Activated naive CD4-positive, alpha-beta T cell treated with anti-CD3 and anti-CD28 coated beads, Interleukin-2, amount 50 U/mL, for 16 hours (primary cell): ENCODE measurements at places on chromosomes 7 and 10.

- no peak for DNase-seq
Measured at GRCh38 chr7:143906151-143906550, 4.2 kb upstream of the TCAF1 start.

DNA sequence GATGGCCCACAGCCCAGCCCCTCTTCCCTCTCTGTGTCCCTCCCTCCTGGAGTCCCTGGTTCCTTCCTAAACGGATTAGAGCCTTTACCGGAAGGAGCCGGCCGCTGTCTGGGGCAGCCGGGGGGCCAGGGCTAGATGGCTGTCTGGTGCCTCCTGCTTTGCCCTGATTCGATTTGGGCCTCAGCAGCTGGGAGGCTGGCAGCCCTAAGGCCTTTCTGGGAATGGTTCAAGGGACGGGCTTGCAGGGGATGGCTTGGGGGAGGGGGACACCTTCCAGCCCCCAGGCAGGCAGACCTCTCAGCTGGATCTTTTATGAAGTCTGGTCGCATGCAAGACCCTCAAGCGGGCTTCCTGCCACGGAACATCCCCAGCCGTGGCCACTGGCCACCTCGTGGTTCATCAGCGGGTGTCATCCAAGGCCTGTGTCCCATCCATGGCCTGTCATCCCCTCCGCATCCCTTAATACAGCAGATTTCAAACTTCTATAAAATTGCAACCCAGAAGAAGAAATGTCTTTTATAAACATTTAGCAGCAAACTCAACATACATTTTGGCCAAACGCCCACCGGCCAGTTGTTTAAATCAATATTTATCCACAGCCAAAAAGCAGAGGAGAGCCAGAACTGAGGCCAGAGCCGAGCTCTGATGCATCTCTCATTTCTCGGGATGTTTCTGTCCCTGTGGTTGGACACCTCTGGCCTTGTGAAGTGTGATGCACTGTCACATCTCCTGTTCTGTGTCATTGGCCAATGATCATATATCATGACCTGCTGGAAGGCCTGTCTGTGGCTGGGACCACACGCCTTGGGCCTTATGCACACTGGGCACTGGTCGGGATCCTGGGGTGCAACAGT, 52.0 kb downstream of the GTF2IRD1 start:
- DNase-seq: no peak

- no peak for DNase-seq
Measured at GRCh38 chr10:24597426-24597825, 126.3 kb downstream of the ARHGAP21 start.

- no peak for DNase-seq
Measured at GRCh38 chr7:18552316-18552916, 56.9 kb downstream of the HDAC9 start.

DNA sequence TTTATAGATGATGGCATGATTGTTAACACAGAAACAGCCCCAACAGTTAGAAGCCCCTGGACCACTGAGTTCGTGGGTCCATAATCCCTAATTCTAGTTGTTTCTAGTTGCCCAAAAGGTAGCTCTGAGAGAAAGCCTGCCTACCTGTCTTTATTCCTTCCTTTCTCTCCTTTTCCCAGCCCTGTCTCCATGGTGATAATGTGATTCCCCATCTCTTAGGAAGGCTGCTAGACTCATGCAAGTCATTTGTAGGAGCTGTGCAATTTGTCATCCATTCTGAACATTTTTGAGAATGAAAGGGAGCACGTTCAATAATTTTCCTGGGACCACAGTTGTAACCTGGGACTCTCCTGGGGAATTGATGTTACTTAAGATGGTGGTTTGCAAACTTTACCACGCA, 183.4 kb downstream of the EMX2 start:
- DNase-seq: no peak

GRCh38 chr7:11935905-11936304, 103.9 kb upstream of the THSD7A start:
- no peak for DNase-seq

DNA sequence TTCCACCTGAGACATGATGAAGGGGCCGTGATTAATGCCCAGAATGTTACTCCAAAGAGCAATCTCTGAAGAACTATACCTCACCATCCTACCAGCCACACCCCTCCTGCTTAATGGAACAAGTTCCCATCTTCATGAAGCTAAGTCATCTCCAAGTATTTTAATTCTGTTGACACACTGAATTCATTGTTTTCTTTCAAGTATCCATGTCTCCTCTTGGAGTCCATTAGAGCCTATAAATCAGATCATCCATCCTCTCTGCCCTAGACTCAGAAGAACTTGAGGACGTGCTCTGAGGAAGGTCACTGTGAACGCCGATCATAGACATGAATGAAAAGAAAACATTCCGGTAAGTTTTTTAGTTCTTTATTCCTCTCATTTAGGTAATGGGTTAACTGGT, 126.8 kb downstream of the RSU1 start:
- DNase-seq: no peak

- DNase-seq: no peak
Measured at GRCh38 chr10:87860816-87861403, 2.4 kb downstream of the KLLN start.

DNA sequence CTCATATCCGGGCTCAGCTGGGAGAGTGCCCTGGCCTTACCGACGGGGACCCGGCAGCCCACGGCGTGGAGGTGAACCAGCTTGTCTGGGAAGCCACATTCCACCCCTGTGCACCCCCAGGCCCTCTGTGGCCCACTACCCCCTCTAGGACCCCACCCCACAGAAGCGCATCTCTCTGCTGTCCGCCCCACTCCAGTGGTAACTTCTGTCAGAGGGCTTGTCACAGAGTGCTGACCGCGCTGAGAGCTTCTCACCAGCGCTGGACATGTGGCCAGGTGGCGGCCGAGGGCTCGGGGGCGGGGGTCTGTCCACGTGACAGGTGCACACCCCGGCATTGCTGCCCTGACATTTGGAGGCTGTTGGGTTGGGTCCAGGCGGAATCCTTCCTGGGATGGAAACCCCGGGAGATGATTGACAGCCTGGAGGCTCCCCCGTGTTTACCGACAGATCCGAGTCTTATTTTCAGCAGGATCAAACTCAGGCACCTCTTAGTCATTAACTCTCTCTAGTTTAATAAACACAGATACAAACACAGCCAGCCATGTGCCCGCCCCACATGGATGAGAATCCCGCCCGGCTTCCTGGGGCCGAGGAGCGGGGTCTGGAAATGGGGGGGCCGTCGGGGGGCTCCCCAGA, 5.1 kb downstream of the ELFN1 start:
- no peak for DNase-seq

DNA sequence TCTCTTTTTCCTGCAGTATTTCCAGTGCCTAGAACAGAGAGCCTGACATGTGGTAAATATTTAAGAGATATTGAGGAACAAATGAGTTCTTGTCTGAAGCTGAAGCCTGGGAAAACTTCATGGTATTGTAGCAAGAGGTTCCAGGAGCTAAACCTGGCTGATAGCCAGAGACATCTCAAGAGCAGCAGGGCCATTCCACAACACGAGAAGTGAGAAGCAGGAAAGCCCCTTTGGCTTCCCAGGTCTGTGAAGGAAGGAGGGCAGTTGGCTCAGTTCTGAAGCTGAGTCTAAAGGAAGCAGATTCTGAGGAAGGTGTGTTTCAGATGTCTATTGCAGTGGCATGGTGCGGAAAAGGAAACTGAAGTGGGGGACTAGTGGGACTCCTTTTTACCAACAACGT, 63.8 kb upstream of the FAM204A start:
- no peak for DNase-seq

DNA sequence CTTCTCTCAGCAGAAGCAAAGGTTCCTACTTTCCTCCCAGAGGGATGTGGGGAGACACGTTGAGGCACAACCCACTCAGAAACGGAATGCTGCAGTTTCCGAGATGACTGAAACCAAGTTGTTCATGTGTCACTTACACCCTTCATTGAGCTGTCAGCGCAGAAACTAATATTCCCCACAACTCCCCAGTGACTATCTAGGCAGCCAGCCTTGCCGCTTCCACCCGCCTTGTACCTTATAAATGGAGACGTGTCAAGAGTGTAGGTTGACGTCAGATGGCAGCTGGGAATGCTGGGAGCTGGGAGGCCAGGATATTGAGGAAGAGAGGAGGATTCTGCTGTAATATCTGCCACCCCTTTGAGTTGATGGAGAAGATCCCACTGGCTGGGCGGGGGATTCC, 15.1 kb downstream of the GPR26 start:
- no peak for DNase-seq

DNA sequence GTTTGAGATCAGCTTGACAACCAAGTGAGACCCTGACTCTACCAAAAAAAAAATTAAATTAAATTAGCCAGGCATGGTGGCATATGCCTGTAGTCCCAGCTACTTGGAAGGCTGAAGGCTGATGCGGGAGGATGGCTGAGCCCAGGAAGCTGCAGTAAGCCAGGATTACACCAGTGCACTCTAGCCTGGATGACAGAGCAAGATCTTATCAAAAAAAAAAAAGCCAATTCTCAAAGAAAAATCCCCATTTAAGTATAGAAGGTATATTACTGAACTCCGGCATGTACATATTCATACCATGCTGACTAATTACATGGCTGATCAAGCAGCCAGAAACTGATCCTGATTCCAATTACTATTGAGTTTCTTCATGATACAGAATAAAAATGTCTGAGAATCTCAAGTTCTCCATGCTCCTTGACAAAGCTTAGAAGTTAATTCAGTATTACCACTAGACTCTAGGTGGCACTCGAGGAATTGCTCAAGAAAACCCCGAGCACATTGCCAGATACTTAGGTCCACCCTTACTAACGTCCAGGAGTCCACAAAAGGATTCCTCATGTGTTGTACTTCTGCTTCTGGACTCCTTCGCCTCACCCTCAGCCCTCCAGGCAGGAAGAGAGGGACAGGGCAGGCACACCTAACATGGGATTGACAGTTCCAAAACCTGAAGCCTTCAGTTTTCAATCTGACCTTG, 148.9 kb downstream of the PARD3 start:
- no peak for DNase-seq

- DNase-seq: no peak
Measured at GRCh38 chr10:118369641-118370205, 27.6 kb upstream of the FAM204A start.

DNA sequence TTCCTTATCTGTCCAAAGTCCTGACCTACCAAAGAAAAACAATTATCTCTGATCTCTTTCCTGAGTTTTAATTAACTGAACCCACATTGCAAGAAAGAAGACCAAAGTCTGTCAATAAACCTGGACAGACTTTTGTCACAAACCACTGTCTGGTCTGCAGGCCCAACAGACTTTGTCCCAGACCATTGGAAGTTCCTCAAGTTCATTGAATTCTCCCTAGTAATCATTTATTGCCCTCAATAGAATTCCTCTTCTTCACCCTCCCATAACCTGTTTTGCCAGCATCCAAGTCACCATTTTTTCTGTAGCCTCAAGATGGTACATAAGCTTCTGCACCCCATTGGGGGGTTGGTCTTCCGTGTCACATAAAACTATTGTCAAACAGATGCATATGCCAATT, 3.9 kb upstream of the DNMBP start:
- no peak for DNase-seq

- no peak for DNase-seq
Measured at GRCh38 chr10:18582803-18583202, 68.6 kb downstream of the NSUN6 start.

GRCh38 chr10:24883176-24883575, 69.2 kb downstream of the PRTFDC1 start:
- DNase-seq: no peak

- no peak for DNase-seq
Measured at GRCh38 chr10:95896071-95896850, 11.5 kb upstream of the CC2D2B start.

- DNase-seq: no peak
Measured at GRCh38 chr10:75456122-75456521, 24.7 kb downstream of the LRMDA start.

DNA sequence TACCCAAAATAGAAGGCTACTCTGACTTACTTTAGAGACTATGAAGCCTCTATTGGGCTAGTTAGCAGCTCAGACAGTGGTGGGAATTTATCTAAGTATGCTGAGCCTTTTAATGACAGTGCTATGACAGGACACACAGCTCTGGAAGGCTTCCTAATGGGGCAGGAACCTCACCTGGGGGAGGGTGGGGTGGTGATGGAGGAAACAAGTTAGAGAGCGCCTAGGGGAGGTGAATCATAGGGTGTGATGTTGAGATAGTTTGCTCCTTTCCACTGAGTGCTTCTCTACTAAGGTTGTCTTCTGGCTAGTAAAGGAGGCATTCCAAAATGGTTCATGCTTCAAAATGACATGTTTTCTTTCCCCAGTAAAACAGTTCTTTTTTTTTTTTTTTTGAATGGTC, 42.1 kb downstream of the PPP1R9A start:
- DNase-seq: no peak

DNA sequence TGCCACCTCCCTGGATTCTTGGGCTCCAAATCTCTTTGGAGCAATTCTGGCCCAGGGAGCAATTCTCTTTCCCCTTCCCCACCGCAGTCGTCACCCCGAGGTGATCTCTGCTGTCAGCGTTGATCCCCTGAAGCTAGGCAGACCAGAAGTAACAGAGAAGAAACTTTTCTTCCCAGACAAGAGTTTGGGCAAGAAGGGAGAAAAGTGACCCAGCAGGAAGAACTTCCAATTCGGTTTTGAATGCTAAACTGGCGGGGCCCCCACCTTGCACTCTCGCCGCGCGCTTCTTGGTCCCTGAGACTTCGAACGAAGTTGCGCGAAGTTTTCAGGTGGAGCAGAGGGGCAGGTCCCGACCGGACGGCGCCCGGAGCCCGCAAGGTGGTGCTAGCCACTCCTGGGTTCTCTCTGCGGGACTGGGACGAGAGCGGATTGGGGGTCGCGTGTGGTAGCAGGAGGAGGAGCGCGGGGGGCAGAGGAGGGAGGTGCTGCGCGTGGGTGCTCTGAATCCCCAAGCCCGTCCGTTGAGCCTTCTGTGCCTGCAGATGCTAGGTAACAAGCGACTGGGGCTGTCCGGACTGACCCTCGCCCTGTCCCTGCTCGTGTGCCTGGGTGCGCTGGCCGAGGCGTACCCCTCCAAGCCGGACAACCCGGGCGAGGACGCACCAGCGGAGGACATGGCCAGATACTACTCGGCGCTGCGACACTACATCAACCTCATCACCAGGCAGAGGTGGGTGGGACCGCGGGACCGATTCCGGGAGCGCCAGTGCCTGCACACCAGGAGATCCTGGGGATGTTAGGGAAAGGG, 913 bp downstream of the NPY start:
- DNase-seq: no peak

- no peak for DNase-seq
Measured at GRCh38 chr10:4283846-4284610, 499.0 kb upstream of the KLF6 start.

GRCh38 chr7:44388089-44388970, 62.9 kb upstream of the CAMK2B start:
- DNase-seq: no peak

GRCh38 chr7:106116161-106116704, 4.1 kb upstream of the SYPL1 start:
- no peak for DNase-seq

GRCh38 chr10:126080291-126080825, 184.0 kb downstream of the FANK1 start:
- DNase-seq: no peak

DNA sequence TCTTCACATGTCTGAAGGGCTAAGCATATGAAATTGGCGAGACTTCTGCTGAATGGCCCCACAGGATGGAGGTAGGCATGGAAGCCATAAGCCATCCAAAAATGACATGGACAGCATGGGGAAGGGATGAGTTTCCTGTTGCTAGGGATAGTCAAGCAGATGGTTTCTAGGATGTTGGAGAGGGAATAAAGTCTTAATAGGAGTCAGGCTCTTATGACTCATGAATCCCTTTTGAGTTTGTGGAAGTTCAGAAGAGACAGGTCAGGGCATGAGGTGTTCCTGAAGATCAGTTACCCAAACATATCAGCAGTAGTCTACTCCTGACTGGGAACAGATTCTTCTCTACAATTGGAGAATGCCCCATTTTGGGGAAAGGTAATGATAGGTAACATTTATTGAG, 243.9 kb downstream of the REEP3 start:
- no peak for DNase-seq
